Upper lobe of right lung (tissue), 1 donor: ENCODE measurements at places on chromosomes 3 and 15. TPM values are rescaled to one million over a fixed set of nuclear protein-coding genes. Genes with fewer than 3 reads are reported as not detected.

GRCh38 chr15:68421115-68421551, 10.8 kb downstream of the ITGA11 start:
- no peaks in the 10 kb centered on the region for H3K27me3 ChIP-seq
- no peak for DNase-seq
- H3K4me1 ChIP-seq = no peaks in the 10 kb centered on the region
- no peak overlapping the region for H3K27ac ChIP-seq
- H3K36me3 ChIP-seq = no peaks in the 10 kb centered on the region

DNA sequence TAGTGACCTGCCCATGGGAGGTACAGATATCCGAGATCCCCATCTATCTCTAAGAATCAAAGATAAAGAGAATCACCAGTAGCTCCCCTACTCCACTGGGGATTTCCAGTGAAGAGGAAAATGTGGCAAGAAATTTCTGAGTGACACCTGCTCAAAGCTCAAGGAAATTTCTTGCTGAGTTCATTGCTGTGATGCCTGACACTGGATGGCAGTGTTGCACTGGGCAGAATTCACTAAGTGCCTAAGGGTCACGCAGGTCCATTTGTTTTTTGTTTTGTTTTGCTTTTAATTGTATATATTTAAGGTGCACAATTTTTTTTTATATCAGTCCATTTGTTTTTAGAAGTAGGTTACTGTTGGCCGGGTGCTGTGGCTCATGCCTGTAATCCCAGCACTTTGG, 109.5 kb upstream of the KCNAB1 start:
- no peak overlapping the region for H3K4me3 ChIP-seq
- H3K27ac ChIP-seq = no peak overlapping the region
- H3K4me1 ChIP-seq = no peaks in the 10 kb centered on the region
- no peaks in the 10 kb centered on the region for H3K27me3 ChIP-seq
- no peaks in the 10 kb centered on the region for H3K36me3 ChIP-seq

DNA sequence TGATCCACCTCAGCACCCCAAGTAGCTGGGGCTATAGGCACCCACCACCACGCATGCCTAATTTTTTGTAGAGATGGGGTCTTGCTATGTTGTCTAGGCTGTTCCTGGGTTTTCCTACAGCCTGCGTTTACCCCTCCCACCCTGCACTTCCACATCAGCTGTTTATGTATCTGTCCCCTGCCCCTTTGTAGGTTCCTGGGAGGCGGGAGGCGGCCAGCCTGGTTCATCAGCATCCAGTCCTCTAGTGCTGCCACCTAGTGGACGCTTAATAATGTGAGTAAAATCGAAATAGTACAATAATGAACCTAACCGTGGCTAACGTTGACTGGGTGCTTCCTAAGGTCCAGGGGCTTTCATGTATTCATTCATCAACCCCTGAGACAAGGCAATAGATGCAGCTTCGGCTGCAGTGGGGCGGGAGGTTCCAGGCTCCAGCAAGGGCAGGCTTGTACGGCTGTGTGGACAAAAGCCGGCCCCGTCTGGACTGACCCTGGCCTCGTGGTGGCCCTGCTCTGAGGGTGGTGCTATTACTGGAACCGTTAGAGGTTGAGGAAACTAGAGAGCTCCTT, 1.2 kb upstream of the LCTL start:
- no peaks in the 10 kb centered on the region for H3K36me3 ChIP-seq
- H3K27me3 ChIP-seq = no peaks in the 10 kb centered on the region
- DNase-seq = peak; percentile 71
- H3K27ac ChIP-seq = no peak overlapping the region
- no peaks in the 10 kb centered on the region for H3K4me1 ChIP-seq

FBN1 gene
- total RNA-seq = 46.9 TPM

BFSP2 gene
- total RNA-seq = not detected

KBTBD13 gene
- total RNA-seq = not detected
